Ovary (tissue), 10 donors: ENCODE measurements at places on chromosomes 6 and 20. TPM values are rescaled to one million over a fixed set of nuclear protein-coding genes. Genes with fewer than 3 reads are reported as not detected.

- H3K36me3 ChIP-seq = no peaks in the 10 kb centered on the region
- no peaks in the 10 kb centered on the region for H3K27me3 ChIP-seq
- no peak overlapping the region for H3K27ac ChIP-seq
- H3K4me1 ChIP-seq = no peaks in the 10 kb centered on the region
Measured at GRCh38 chr20:37543828-37544227, 16.2 kb upstream of the BLCAP start.

- no peak overlapping the region for H3K4me3 ChIP-seq
- no peak for DNase-seq
- H3K27ac ChIP-seq = no peak overlapping the region
- no peaks in the 10 kb centered on the region for H3K27me3 ChIP-seq
- H3K36me3 ChIP-seq = no peaks in the 10 kb centered on the region
Measured at GRCh38 chr6:161217628-161218027, 56.2 kb downstream of the AGPAT4 start.

Gene BEND6
- 2.9 TPM for total RNA-seq

GRCh38 chr6:14072084-14072483, 45.5 kb upstream of the CD83 start:
- H3K36me3 ChIP-seq = no peaks in the 10 kb centered on the region
- H3K27me3 ChIP-seq = no peaks in the 10 kb centered on the region
- H3K27ac ChIP-seq = no peak overlapping the region
- no peak overlapping the region for H3K4me3 ChIP-seq
- DNase-seq = no peak

DNA sequence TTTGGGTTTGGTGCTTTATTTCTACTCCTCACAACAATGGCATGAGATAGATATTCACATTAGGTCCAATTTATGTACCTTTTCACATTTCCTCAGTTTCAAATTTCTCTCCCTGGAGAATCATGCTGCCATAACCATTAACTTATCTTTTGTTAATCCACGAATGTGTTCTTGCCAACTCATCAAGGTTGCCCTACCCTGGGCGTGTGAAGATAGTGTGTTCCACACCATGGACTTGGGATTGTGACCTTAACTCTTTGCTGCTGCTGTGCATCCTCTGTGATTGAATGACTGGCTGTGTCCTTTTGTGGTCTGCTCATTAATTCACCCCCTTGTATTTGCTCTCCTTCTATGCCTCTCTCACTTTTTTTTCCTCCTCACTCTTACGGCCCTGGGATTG, 34.2 kb upstream of the SNRPB2 start:
- DNase-seq = no peak
- no peaks in the 10 kb centered on the region for H3K36me3 ChIP-seq
- H3K27ac ChIP-seq = no peak overlapping the region
- no peak overlapping the region for H3K4me3 ChIP-seq
- no peaks in the 10 kb centered on the region for H3K4me1 ChIP-seq
